ENCODE measurements at places on chromosomes 3 and 15. TPM values are rescaled to one million over a fixed set of nuclear protein-coding genes. Genes with fewer than 3 reads are reported as not detected.

DNA sequence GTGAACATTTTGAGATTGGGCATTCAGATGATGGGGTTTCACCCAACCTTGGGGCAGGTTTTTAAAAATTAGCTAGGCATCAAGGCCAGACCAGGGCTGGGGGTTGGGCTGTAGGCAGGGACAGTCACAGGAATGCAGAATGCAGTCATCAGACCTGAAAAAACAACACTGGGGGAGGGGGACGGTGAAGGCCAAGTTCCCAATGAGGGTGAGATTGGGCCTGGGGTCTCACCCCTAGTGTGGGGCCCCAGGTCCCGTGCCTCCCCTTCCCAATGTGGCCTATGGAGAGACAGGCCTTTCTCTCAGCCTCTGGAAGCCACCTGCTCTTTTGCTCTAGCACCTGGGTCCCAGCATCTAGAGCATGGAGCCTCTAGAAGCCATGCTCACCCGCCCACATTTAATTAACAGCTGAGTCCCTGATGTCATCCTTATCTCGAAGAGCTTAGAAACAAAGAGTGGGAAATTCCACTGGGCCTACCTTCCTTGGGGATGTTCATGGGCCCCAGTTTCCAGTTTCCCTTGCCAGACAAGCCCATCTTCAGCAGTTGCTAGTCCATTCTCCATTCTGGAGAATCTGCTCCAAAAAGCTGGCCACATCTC lies 6.1 kb downstream of the RHO start:
- no peak overlapping the region for H3K4me3 ChIP-seq
- no peak for DNase-seq
- no peak overlapping the region for H3K27ac ChIP-seq
- no peaks in the 10 kb centered on the region for H3K4me1 ChIP-seq
- no peaks in the 10 kb centered on the region for H3K27me3 ChIP-seq

GRCh38 chr3:134040066-134040465 lies 10.3 kb upstream of the SLCO2A1 start:
- no peaks in the 10 kb centered on the region for H3K4me1 ChIP-seq
- no peak overlapping the region for H3K4me3 ChIP-seq
- H3K27ac ChIP-seq, result no peak overlapping the region
- no peak for DNase-seq
- no peaks in the 10 kb centered on the region for H3K36me3 ChIP-seq

GRCh38 chr15:64452988-64453688 lies 7.2 kb upstream of the ZNF609 start:
- H3K4me1 ChIP-seq, result peaks cover 17% of the 10 kb centered on the region
- H3K4me3 ChIP-seq, result no peak overlapping the region
- H3K27ac ChIP-seq, result no peak overlapping the region
- no peaks in the 10 kb centered on the region for H3K27me3 ChIP-seq

GRCh38 chr3:112092496-112093179 lies 6.4 kb downstream of the C3orf52 start:
- H3K4me1 ChIP-seq, result peaks cover 32% of the 10 kb centered on the region
- no peaks in the 10 kb centered on the region for H3K36me3 ChIP-seq
- no peak overlapping the region for H3K27ac ChIP-seq
- DNase-seq, result no peak
- H3K27me3 ChIP-seq, result peaks cover 1% of the 10 kb centered on the region

DNA sequence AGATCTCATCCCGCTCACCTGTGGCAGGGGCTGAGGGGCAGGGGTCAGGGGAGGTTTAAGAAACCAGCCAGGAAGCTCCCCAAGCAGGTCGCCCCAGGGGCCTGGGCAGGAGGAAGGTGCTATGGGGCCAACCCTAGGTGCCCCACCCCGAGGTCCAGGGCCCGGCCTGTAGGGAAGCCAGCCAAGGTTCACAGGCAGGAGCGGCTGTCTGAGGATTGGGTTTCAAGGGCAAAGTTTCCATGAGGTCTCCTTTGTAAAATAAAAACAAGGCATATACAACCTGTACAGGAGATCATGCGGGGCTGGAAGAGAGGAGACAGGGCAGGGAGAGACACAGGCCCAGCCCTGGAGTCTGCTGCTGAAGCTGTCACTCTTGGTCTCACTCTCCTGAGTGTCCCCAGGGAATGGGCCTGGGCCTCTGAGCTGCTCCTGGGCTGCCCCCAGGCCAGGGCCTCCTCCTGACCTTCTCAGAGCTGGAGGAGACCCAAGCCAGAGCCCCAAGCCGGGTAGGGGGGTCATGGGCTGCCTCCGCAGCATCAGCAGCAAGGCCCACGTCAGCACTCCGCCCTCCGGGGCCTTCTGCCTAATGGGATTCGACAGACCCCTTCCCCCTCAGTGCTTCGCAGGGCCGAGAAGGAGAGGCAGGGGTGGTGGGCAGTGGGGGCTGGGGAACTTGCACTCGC lies 5.5 kb downstream of the CPLX3 start:
- peaks cover 13% of the 10 kb centered on the region for H3K4me1 ChIP-seq
- peaks cover 2% of the 10 kb centered on the region for H3K36me3 ChIP-seq
- DNase-seq, result no peak
- peaks cover 13% of the 10 kb centered on the region for H3K27me3 ChIP-seq

GRCh38 chr3:5756443-5756842 lies 568.9 kb downstream of the EDEM1 start:
- DNase-seq, result no peak
- no peaks in the 10 kb centered on the region for H3K36me3 ChIP-seq
- H3K4me1 ChIP-seq, result no peaks in the 10 kb centered on the region
- no peaks in the 10 kb centered on the region for H3K27me3 ChIP-seq
- no peak overlapping the region for H3K27ac ChIP-seq

DNA sequence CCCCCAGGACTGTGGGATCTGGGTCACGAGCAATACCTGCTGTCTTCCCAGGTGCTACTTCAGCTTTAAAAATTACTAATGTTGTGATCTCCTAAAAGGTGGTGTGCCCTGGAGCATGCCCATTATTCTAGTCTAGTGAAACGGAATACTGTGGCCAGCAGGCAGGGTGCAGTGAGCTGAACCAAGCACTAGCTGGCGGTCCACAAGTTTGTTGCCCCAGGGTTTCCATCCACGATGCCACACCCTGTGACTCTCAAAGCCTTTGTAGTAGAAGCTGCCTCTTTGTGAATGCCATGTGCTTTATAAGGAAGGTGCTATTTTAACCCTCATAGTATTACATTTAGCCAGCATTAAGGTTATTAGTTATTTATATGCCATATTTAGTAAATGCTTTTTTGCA lies 49.1 kb downstream of the PXYLP1 start:
- H3K36me3 ChIP-seq, result peaks cover 3% of the 10 kb centered on the region
- no peaks in the 10 kb centered on the region for H3K27me3 ChIP-seq
- no peak for DNase-seq

GRCh38 chr15:53591041-53591440 lies 168.4 kb downstream of the WDR72 start:
- H3K4me3 ChIP-seq, result no peak overlapping the region
- no peaks in the 10 kb centered on the region for H3K36me3 ChIP-seq
- no peak overlapping the region for H3K27ac ChIP-seq
- no peak for DNase-seq

- no peak for DNase-seq
- H3K4me3 ChIP-seq, result no peak overlapping the region
- peaks cover 22% of the 10 kb centered on the region for H3K4me1 ChIP-seq
- H3K36me3 ChIP-seq, result no peaks in the 10 kb centered on the region
- H3K27me3 ChIP-seq, result peaks cover 2% of the 10 kb centered on the region
These were observed 83.6 kb upstream of the XCR1 start for GRCh38 chr3:46110701-46111493.

CHST13 gene
- total RNA-seq, result not detected

ARMC8 gene
- total RNA-seq, result 39.6 TPM

SLC22A14 gene
- not detected for total RNA-seq
